Mucosa of descending colon (tissue), 3 donors: ENCODE measurements at places on chromosomes 1 and 21.

- no peak for DNase-seq
These were observed 75.2 kb downstream of the CDC42BPA start for GRCh38 chr1:227242811-227243682.

GRCh38 chr1:65840683-65841082 lies 48.0 kb downstream of the PDE4B start:
- DNase-seq: no peak

DNA sequence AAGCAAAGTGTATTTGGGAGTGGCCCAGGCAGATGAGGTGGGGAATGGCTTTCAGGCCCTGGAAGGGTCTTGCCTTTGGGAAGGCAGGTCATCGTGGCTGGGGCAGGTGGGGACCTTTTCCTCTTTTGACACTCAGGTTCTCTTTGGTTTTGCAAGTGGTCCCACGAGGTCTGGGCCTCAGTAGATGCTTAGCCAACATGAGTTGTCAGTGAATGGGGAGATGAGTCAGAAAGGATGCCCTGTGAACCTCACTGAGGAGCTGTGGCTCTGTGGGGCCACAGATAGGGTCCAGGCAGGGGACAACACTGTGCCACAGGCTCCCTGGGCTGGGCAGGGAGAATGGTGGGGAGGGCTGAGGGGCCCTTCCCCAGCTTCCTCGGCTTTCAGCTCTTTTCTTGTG lies 19.0 kb downstream of the ARHGEF10L start:
- no peak for DNase-seq

- DNase-seq: no peak
These were observed 295.0 kb downstream of the VAV3 start for GRCh38 chr1:107669996-107670395.

DNA sequence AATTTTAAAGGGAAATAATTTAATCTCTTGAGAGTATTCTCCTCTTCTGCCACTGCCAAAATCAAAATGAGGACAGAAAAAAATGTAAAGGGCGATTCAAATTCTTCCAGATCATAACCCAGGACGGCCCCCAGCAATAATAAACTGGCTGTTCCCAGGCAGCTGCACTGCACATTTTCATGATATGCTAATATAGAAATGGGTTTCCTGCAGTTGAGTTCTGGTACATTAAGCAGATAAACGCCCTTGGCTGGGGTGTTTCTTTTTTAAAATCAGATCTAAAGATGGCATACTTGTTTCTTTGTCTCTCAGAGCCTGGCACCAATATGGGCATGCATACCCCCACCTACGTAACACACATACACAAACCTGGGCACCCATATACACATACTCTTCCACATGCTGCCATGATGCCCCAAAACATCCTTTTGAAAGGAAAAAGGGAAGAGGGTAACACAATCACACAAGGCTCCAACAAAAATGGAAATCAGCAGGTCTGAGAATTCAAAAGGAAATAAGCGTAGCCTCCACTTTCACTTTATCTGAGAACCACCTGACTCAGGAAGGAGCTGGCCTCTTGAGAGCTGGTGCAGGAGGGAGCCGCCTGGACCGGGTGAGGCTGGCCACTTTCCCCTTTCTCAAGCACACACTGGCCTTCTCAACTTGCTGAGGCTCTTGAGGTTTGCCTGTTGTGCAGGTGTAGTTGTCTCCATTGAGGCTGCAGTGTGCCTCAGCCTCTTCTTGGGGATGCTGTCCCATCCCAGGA lies 653.4 kb downstream of the KIF26B start:
- no peak for DNase-seq

DNA sequence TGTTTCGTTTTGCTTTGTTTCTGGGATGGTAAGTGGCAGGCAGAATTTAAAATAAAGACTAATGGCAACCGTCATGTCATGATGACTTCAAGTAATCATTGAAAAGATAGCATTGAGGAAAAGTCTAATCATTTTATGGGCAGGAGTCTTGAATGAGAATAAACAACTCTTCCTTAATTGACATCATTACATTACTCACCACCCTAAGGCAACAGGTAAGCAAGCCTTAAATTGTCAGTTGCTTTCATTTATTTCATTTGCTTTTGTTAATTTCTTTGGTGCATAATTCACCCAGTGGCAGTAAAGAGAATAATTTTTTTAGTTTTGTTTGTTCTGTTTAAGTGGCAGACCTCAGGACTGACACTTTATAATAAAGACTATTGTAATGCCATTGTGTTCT lies 669.0 kb downstream of the RWDD3 start:
- DNase-seq: no peak

- no peak for DNase-seq
These were observed 19.8 kb downstream of the CAMTA1 start for GRCh38 chr1:6805004-6805416.
